Glutamatergic neuron (in vitro differentiated cells): ENCODE measurements at places on chromosomes 2 and 18.

DNA sequence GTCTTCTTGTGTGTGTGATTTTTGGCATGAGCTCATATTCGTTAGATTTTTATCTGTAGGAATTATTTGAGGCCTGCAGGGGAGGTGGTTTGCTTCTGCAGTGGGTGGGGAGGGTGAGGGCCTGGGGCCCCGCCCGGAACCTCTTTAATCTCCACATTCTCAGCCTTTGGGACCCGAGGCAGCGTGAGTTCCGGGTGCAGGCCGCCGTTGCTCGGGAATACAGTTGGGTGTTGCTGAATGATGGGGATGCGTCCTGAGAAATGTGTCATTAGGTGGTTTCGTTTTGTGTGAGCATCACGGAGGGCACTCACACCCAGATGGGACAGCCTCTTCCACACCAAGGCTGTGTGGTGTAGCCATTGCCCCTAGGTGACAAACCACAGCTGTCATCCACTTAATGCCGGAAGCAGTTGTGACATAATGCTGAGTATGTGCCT, 13.7 kb upstream of the GAL3ST2 start:
- DNase-seq, result no peak

GRCh38 chr2:39724828-39725144, 54.3 kb downstream of the THUMPD2 start:
- DNase-seq, result no peak

DNA sequence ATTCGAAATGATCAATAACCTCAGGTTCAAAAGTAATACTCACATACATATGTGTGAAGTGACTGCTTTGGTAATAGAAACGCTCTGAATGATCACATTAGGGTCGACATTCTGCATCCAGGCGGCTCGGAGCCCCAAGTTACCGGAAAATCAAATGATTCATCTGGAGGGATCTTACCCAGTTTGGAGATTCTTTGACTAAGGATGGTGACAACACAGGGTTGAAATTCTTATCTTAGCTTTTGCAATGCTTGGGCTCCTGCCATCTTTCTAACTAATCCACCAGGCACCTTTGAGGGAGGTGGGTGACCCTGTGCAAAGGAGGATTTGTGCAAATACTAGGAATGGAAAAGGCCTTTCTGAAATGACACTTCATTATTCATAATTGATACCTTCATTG, 10.8 kb downstream of the GBX2 start:
- DNase-seq, result no peak

DNA sequence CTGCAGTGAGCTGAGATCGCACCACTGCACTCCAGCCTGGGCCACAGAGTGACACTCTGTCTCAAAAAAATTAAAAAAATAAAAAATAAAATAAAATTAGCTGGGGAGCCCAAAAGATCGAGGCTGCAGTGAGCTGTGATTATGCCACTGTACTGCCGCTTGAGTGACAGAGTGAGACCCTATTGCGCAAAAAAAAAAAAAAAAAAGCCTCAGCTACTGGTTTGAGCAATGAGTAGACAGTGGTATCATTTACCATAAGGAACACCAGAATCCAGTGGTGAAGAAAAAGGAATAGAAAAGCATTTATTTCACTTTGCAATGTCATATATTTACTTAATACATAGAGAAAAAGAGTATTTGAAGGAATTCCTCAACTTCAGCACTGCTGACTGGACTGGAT, 3.0 kb downstream of the SAP130 start:
- DNase-seq, result no peak

- no peak for DNase-seq
Observed at GRCh38 chr2:197031803-197032202, 105.3 kb upstream of the PGAP1 start.

- no peak for DNase-seq
Observed at GRCh38 chr2:120103723-120104467, 91.0 kb downstream of the EPB41L5 start.

- DNase-seq, result peak; percentile 69
Observed at GRCh38 chr2:222320436-222321395, 21.9 kb upstream of the PAX3 start.

- DNase-seq, result no peak
Observed at GRCh38 chr2:215032153-215032552, 106.3 kb downstream of the ABCA12 start.

DNA sequence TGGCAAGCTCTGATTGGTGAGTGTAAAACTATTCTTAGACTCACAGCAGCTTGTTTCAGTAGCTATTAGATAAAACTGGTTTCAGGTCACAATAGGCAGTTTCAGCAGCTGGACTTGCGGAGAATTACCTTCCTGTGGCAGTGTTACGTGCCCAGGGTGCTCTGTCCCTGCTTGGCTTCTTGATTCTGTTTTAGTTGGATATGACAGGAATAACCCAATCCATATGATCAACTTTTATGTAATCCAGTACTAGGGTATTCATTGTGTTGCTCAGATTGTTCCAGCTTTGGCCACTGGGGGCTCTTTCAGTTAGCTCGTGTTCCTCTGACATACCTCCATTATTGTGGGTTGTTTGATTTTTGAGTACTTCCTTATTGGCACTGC, 43.1 kb downstream of the INPP4A start:
- DNase-seq, result peak; percentile 53

GRCh38 chr2:29455200-29455860, 340.1 kb downstream of the CLIP4 start:
- DNase-seq, result no peak

GRCh38 chr2:138632066-138632620, 130.6 kb downstream of the SPOPL start:
- no peak for DNase-seq

GRCh38 chr2:228444161-228444560, 262.7 kb upstream of the SPHKAP start:
- no peak for DNase-seq

DNA sequence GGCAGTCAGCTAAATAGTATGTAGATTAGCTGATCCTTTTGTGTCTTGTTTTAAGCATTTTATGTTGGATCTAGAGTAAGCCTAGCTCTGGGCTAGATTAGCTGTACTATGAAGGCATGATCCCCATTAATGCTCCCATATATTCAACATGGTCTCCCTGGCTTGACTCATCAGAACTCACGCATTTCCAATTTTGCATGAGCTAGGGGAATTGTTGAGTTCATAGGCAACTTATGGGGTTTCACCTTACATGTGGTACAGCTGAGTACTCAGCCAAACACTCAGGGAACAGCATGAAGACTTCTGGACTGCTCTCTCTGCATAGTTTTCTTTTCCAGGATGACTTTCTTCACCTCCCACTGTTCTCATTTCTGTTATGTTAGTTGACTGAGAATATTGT, 248.2 kb downstream of the TMX3 start:
- DNase-seq, result no peak

- DNase-seq, result no peak
Observed at GRCh38 chr2:20737505-20737904, 70.6 kb downstream of the GDF7 start.

DNA sequence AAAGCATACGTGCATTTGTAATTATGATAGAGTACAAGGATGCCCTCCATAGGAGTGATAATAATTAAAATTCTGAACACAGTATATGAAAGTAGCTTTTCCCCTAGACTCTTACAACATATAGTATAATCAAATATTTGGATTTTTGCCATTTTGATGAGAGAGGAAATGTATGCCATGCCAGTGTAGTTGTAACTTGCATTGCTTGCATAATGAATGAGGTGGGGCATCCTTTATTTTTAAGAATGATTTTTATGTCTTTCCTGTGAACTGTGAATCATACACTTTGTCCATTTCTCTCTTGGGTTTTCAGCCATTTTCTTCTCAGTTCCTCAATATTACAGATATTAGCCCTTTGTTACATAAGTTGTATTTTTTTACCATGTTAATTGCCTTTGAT, 197.5 kb downstream of the SCG2 start:
- no peak for DNase-seq

- DNase-seq, result no peak
Observed at GRCh38 chr18:46213295-46213694, 109.1 kb downstream of the HAUS1 start.

DNA sequence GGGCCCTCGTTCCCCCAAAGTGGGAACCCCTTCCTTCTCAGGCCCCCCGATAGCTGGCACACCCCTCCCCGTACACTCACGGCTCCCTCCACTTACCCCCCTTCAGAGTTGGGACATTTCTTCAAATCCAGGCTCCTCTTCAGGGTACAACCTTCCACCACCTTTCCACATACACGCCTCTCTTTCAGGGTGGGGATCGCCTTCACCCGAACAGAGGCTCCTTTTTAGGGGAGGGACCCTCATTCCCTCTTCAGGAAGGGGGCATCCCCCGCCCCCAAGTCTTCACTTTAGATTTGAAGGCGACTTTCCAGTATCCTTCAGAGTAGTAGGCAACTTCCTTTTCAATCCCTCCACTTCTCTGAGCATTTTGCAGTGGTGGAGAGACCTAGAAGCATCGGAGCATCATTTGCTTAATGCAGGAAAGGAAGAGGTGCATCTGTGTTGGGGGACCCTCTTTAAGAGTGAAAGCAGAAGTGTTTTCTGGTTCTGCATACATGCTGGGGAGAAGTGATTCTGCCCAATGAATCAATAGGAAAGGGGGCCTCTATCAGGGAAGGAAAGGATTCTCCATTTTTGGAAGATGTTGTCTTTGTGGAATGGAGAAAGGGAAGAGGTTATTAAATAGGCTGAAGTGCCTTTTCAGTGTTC, 845 bp downstream of the EML4 start:
- no peak for DNase-seq

DNA sequence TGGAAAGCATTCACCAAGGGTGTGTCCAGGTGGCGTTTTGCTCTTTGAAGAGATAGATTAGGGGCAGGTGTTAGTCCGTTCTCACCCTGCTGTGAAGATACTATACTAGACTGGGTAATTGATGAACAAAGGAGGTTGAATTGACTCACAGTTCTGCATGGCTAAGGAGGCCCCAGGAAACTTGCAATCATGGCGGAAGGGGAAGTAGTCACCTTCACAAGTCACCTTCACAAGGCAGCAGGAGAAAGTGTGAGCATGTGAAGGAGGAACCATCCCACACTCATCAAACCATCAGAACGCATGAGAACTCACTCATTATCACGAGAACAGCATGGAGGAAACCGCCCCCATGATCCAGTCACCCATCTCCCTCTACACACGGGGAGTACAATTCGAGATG, 135.7 kb upstream of the NFATC1 start:
- no peak for DNase-seq

DNA sequence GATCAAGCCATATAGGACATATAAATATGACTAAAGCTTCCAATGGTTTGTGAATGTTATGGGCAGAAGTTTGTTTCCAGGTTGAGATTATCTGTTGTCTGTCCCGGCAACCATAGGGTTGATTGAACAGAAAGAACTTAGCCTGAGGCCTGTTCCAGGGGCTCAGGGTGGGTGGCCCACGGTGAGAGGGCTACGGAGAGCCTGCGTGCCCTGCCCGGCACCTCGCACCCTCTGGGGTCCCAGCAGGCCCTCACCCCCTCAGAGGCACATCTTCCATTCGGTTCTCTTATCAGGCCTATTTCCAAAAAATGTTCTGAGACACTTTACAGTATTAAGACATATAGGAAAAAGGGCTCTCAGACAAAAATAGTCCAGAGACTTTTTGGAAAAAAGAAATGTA, 40.4 kb upstream of the LDLRAD4 start:
- no peak for DNase-seq

DNA sequence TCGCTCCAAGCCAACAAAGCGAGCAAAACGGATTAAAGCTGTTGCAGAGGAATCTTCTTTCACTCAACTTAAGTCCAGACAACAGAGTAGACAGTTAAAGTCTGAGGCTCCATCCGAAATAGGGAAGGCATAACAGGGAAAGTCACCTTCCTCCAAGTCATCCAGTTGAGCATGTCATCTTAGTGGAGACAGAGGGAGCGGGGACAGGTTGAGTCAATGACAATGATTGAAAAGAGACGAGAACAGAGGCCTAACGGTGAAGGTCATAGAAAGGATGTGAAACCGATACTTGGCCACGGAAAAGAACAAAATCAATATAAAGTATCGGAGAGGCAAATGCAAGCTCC, 455 bp downstream of the C18orf32 start:
- no peak for DNase-seq

DNA sequence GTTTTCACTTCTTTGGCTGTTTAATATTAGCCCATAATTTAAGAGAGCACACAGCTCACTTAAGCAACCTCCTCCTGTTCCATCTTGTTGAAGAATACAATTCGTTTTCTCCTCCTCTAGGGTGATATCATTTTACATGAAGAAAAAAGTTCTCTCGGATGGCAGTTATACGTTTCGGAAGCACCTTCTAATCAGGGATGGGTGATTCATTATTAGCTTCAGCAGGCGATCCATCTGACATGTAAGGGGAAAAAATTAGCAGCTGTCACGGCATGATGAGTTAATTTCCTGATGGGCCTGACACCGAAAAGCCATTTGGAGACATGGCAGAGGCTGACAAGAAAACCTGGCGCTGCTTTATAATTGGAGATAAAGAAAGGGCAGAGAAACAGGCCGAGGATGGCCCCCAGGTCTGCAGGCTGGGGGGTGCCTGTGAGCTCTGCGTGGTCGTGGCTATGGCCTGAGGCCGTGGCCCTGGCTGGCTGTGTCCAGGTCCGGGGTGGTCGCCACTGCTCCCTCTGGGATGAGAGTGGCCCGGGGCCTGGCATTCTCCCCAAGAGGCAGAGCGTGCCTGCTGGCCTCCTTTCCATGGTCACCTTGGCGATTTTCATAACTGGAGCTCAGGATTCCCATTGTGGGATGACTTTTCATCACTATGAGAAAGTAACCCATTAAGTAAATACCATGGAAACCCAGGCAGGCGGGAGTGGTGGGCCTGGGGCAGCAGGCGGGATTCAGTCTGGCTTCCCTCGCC, 140.1 kb downstream of the PTGR3 start:
- DNase-seq, result no peak

DNA sequence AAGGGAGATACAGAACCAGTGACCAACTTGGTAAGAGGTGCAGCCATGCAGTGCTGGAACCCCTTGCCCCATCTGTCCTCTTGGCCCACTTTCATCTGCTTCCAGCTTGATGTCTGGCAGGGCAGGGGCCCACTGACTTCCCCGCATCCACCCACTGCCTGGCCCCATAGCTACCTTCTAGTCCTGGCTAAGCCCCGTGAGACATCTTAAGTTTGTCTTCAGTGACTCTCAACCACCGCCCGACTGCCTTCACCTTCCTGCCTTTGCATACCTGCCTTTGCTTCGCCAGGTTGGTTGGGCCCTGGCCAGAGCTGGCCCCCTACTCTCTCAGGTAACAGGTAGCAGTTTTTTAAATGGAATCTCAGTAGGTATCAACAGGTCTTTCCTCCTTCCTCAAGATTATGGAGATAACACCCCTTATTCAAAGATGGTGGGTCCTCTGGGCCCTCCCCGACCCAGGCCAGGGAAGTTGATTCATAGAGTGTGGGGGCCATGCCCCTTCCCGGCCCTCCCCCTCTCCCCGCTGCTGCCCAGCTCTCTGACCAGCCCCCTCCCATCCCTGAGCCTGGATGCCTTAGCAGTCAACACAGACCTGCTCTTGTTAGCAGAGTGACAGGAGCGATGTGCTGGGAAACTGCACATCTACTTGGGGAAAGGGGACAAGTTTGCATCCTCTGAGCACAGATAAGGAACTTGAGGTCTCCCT, 2.8 kb downstream of the ARID5A start:
- no peak for DNase-seq

DNA sequence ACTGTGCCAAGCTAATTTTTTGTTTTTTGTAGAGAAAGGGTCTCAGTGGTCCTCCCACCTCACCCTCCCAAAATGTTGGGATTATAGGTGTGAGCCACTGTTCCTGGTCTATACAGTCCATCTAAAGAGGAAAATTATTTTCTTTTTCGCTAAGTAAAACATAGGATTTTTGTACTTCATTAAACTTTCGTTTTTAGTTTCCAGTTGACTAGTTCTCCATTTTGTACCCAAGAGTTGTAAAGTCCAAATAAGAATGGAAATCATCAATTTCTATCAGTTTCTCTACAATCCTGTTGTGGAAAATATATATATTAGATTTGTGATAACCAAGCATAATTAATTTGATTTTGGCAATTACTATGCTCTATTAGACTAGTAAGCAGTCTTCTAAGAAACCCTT, 156.4 kb downstream of the BABAM2 start:
- DNase-seq, result no peak
